Glomerular endothelial cell (primary cell): ENCODE measurements at places on chromosomes 6 and 20.

DNA sequence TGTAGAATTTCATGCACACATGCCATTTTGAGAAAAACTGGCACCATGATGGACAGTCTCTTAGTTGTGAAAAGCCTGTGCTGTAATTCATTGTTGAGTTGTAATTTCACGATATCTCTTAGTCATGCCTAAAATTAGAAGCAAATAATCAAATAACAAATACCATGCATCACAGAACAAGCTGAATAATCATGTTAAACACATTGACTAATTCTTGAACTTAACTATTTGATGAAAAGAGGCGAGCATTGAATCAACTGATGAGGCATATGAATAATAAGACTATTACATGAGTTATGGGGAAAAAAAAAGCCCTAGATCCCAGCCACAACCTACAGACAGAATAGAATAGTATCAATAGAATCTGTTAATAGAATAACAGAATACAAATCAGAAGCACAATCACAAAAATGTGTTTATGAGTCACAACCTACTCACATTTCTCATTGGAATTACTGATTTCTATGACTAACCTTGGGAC, 14.2 kb upstream of the RNF217 start:
- no peak for DNase-seq

GRCh38 chr6:4610256-4610655, 165.9 kb upstream of the CDYL start:
- peak; percentile 54 for DNase-seq

GRCh38 chr6:32151181-32151862, 417 bp downstream of the PRRT1 start:
- DNase-seq = no peak

DNA sequence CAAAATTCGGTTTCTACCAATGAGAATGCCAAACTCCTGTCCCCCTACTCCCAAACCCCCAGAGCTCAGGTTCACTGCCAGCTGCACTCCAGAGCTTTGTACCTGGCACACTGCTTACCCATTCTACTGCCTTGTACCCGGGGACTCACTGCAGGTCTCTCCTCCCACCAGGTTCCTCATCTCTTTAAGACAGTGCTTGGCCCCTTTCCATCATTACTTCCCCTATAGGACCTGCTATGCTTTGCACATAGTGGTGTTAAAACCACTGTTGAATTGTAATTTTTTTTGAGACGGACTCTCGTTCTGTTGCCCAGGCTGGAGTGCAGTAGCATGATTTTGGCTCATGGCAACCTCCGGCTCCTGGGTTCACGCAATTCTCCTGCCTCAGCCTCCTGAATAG, 25.9 kb downstream of the LYRM4 start:
- no peak for DNase-seq

DNA sequence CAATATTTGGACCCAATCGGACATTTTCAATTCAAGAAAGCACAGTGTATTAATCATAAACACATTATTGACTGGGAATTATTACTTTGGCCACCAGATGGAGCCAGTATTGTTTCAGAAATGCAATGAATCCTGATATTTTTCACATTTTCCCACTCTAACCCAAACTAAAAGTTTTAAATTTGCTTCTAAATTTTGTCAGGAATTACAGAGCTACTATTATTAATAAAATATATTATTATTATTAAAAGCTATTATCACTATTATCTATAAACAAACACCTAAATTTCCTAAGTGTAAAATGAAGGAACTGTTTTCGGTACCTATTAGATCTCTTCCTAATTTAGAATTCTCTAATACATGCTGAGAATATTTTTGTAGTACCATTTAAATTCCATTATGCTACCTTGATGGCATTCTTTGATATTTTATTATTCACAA, 245.3 kb downstream of the OGFRL1 start:
- no peak for DNase-seq

DNA sequence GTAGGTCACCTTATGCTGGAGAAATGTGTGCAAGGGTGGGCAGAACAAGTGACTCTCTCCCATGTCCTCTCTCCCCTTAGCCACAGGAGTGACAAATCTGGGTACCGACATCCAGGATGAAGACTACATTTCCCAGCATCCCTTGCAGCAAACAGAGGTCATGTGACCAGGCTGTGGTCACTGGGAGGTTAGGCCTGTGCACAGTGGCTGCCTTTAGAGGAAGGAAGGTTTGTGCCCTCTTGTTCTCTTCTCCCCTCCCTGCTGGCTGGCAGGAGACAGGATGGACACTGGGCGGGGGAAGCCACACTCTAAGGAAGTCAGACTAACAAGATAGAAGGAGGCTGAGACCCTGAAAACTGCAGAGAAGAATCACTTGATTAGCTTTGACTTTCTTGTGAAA, 360.2 kb downstream of the PREX1 start:
- DNase-seq = no peak

GRCh38 chr20:33124261-33124660, 43.7 kb upstream of the BPIFA2 start:
- DNase-seq = no peak

GRCh38 chr6:6609450-6609849, 20.9 kb downstream of the LY86 start:
- no peak for DNase-seq

GRCh38 chr6:26561533-26562466, 23.6 kb downstream of the HMGN4 start:
- no peak for DNase-seq
